ENCODE measurements at places on chromosomes 16 and 17. TPM values are rescaled to one million over a fixed set of nuclear protein-coding genes. Genes with fewer than 3 reads are reported as not detected.

- H3K27me3 ChIP-seq: no peaks in the 10 kb centered on the region
- H3K4me1 ChIP-seq: peaks cover 6% of the 10 kb centered on the region
- H3K36me3 ChIP-seq: no peaks in the 10 kb centered on the region
- no peak for DNase-seq
- no peak overlapping the region for H3K27ac ChIP-seq
These were observed 268.9 kb downstream of the NTN1 start for GRCh38 chr17:9290226-9290613.

DNA sequence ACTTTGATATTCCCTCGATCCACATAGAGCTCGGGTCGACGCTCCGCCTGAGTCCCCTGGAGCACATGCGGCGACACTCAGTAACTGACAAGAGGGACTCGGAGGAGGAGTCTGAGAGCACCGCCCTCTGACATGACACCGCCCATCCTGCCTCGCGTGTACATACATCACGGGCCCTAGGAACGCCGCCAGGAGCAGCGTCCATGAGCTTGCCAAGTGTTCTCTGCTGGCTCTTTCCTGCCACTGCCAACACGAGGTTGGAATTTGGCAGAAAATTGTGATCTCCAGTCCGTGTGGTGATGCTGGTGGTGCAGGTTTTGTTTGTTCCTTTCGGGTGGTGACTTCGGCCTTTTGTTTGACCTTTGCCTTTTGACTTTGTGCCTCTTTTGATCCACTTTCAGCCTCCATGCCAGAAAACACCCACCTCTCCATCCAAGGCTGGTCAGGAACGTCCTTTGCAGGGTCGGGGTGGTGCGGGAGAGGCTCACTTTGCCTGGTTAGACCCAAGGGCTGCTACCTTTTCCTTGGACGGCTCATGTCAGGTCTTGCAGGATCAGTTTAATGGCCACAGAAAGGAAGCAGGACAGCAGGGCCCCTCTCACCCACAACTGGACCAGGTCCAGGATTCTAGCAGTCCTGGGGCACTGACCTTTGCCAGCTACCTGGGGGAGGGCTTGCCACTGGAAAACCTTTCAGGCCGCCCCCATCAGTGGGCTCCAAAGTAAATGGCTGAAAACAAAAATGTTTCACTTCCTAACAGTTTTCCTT, 27.6 kb downstream of the ELAC2 start:
- no peak for DNase-seq
- H3K4me1 ChIP-seq: peaks cover 10% of the 10 kb centered on the region
- no peak overlapping the region for H3K27ac ChIP-seq
- peaks cover 56% of the 10 kb centered on the region for H3K36me3 ChIP-seq

- no peak for DNase-seq
- H3K4me3 ChIP-seq: peak within 1 kb of the TSS; percentile 98
- H3K4me1 ChIP-seq: no peaks in the 10 kb centered on the region
- peak within 1 kb of the TSS; percentile 81 for H3K27ac ChIP-seq
- no peaks in the 10 kb centered on the region for H3K27me3 ChIP-seq
These were observed at the start of gene ACD for GRCh38 chr16:67659675-67660563. TSS of gene ACD (minus strand) at chr16:67660260. CDS start at chr16:67660220, 40 bp downstream.

- DNase-seq: no peak
- no peaks in the 10 kb centered on the region for H3K4me1 ChIP-seq
- no peaks in the 10 kb centered on the region for H3K27me3 ChIP-seq
- H3K27ac ChIP-seq: no peak overlapping the region
- no peak overlapping the region for H3K4me3 ChIP-seq
- H3K36me3 ChIP-seq: no peaks in the 10 kb centered on the region
These were observed 215.9 kb downstream of the RPTOR start for GRCh38 chr17:80760511-80760911.

GRCh38 chr16:50245417-50246298, 20.7 kb upstream of the ADCY7 start:
- H3K4me3 ChIP-seq: peak overlapping the region; percentile 48
- peaks cover 22% of the 10 kb centered on the region for H3K4me1 ChIP-seq
- no peak for DNase-seq

DNA sequence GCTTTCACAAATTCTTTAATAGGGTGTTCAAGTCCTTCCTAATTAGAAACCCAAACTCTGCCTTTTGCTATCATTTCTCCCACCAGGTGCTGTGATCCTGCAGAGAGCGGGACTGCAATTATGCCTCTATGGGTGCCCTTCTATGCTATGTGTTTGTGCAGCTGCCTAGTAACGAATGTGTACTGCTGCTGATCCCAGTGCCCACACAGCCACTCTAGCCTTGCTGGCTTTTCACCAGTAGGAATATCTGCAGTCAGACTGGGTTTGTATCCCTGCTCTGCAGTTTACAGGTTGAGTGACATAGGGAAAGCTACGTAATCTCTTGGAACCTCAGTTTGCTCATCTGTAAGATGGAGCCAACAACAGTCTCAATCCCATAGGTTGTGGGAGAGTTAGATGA, 179.6 kb upstream of the IRX3 start:
- DNase-seq: no peak
- no peaks in the 10 kb centered on the region for H3K27me3 ChIP-seq
- no peaks in the 10 kb centered on the region for H3K36me3 ChIP-seq

DNA sequence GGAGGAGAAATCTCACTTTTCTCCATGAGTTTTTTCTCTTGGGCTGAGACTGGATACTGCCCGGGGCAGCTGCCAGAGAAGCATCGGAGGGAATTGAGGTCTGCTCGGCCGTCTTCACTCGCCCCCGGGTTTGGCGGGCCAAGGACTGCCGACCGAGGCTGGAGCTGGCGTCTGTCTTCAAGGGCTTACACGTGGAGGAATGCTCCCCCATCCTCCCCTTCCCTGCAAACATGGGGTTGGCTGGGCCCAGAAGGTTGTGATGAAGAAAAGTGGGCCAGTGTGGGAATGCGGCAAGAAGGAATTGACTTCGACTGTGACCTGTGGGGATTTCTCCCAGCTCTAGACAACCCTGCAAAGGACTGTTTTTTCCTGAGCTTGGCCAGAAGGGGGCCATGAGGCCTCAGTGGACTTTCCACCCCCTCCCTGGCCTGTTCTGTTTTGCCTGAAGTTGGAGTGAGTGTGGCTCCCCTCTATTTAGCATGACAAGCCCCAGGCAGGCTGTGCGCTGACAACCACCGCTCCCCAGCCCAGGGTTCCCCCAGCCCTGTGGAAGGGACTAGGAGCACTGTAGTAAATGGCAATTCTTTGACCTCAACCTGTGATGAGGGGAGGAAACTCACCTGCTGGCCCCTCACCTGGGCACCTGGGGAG, 19.1 kb downstream of the NGFR start:
- DNase-seq: peak; percentile 72
- 0 out of 2 replicates have a peak overlapping the region, but pooled peaks have one; percentile 54 for H3K27ac ChIP-seq
- H3K27me3 ChIP-seq: no peaks in the 10 kb centered on the region
- H3K36me3 ChIP-seq: no peaks in the 10 kb centered on the region

The SULT1A2 gene
- total RNA-seq: 0.35 TPM

The CCL3 gene
- not detected for total RNA-seq

The KRTAP17-1 gene
- not detected for total RNA-seq

The MT1G gene
- 17.7 TPM for total RNA-seq

All from H1 (cell line).